ENCODE measurements at places on chromosomes 3 and 15.

DNA sequence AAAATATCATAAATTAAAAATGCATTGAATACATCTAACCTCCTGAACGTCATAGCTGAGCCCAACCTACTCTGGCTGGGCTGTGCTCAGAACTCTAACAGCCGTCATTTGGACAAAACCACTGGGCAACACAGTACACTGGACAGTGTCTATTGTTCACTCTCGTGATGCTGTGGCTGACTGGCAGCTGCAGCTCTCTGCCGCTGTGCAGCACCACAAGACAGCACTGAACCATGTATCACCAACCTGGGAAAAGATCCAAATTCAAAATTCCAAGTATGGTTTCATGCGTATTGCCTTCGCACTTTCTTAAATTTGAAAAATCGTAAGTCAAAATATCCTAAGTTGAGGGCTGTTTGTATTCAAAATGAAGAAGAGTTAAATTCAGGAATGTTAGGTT is 145.1 kb upstream of the CNTN4 start:
- DNase-seq: no peak

GRCh38 chr3:12553921-12554391 is 2.9 kb upstream of the MKRN2 start:
- no peak for DNase-seq

DNA sequence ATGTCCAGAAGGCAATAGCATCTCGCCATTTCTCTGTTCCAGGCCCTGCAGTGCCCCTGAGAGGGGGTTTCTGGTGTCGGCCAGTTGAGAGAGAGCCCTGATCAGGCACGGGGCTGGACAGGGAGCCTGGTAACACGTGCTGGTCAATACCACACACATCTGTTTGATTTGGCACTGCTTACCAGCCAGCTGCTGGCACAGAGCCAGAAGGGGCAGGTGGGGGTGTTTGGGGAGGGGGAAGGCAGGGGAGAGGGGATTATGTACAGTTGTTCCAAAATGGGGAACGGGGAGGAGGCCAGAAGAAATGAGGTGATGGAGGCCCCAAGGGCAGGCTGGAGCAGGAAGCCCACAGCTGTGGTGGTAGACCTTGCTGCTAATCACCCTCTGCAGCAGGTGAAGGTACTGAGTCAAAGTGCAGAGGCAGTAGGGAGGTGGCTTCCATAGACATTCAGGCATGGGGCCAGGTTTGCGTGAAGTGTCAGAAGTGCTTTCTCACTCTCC is 153.5 kb upstream of the LPP start:
- DNase-seq: no peak

GRCh38 chr15:68421798-68422402 is 10.1 kb downstream of the ITGA11 start:
- no peak for DNase-seq

DNA sequence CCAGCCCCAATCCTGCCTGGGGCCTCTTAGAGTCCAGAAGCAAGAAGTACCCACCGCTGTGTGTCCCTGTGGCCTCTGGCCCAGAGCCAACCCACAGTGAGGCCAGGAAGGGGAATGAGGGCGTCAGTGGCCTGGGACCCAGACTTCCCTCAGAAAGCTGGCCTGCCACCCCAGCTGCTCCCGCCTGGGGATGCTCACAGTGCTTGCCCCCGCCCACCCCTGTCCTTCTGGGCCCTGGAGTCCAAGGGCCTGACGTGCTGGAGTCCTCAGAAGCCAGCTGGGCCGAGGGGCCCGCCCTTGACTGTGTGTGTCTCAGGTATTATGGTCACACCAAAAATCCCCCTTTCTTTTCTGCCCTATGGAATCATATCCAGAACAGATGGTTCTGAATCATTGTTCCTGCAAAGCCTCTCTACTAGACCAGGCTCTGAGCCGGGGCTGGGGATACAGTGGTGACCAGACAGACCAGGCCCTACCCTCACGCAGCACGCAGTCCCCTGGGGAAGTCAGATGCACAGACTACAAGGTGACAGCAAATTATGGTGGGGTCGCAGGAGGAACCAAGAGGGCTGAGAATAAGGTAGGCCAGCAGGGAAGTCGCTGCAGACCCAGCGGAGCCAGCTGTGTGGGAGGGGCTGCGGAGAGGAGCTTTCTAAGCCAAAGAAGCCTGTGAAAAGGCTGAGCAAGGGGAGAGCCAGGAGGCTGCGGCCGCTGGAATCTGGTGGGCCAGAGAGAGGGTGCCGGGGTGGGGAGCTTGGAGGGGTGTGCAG is 99.1 kb downstream of the VGLL4 start:
- peak; percentile 51 for DNase-seq

- DNase-seq: no peak
These were observed 50.9 kb downstream of the PLXNA1 start for GRCh38 chr3:127033786-127034185.

DNA sequence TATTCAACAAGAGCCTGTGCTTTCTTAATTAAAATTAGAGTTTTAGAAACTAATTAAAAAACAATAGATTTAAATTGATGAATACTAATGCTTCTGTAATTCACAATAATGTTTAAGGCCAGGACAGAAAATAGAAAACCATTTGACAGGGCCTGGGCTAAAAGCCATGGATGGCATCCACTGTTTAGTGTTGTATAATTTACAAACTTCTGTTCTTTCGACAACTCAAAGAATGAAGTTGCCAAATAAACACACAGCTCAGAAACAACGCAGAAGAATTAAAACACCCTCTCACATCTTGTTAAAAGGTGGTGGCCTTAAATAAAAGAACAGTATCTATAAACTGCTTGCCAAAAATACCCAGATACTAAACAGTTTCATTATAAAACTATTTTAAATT is 347.5 kb downstream of the MECOM start:
- no peak for DNase-seq

GRCh38 chr3:100173961-100174360 is 59.7 kb upstream of the FILIP1L start:
- DNase-seq: no peak

- no peak for DNase-seq
These were observed 53.8 kb downstream of the ATP8B4 start for GRCh38 chr15:50065279-50065678.

GRCh38 chr15:65551183-65551582 is 20.9 kb downstream of the HACD3 start:
- no peak for DNase-seq

- no peak for DNase-seq
These were observed 200.0 kb upstream of the CBLB start for GRCh38 chr3:106068795-106069194.

GRCh38 chr3:41346698-41347270 is 147.5 kb downstream of the CTNNB1 start:
- DNase-seq: no peak

DNA sequence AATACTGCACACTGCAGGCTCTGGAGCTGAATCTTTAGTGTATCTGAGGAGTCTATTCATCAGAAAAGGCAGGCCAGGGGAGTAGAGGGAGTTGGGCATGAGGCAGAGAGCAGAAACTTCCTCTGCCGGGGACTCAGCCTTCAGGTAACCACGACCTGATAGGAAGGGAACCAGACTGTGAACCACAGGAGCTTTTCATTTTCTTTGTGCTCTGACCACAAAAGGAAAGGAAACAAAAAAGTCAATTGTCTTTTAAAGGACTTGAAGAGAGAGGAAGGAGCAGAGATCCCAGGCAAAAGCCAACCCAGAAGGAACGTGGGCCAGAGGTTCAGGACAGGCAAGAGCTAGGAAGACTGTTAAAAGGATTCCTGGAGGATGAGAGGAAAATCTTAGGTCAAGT is 573.3 kb downstream of the EPHB1 start:
- DNase-seq: no peak

DNA sequence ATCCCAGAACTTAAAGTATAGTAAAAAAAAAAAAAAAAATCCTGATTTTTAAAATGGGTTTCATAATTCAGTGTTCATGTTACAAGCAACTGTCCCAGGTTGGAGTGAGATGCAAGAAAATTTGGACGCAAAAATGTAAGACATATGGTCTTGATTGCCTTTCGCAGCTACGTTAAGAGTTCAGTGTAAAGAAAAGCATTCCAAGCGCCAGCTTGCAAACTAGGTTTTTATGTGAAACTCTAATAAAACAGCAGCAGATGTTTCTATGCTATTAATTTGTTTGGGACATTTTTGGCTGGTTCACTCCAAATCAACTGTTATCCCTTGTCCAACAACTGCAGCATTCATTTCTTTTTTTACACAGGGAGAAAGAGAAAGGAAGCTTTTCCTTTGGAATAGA is 957.8 kb downstream of the ROBO1 start:
- no peak for DNase-seq

DNA sequence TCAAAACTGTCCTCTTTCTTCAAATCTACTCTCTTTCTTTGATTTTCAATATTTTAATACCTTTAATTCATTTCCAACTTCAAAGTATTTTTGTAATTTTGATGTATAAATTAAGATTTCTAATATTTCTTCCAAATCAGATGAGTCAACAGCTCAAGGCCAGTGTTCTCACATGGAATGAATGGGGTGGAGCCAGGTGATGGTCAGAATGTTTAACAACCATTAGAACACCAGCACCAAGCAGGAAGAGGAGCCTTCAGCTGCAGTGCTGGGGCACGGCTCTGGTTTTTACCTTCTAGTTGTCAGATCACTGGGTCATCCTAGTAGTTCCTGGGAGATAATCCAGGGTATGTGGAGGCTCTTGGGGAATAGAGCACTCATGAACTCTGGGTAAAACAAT is 494.5 kb upstream of the PDZRN3 start:
- no peak for DNase-seq

DNA sequence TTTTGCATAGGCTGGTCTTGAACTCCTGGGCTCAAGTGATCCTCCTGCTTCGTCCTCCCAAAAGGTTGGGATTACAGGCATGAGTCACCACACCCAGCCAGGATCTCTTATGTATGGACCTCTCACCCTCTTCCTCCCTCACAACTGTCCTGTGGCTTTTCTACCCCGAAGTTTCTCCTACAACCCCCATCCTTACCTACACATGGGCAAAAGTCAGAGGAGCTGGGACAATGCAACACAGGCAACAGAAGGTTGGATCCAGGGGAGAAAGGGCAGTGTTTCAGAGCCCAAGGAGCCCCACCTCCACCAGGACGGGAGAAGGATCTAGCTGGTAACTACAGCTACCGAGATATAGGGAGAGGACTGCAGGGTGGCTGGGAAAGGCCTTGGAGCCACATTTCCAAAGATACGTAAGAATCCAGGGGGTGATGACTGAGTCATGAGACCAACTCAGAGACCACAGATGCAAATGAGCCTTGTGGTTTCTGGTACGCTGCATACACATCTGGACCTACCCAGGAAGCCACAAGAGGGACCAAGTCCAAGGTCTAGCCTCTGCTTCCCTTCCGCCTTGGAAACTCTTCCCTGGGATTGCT is 13.6 kb downstream of the IGDCC4 start:
- DNase-seq: no peak

- no peak for DNase-seq
These were observed 12.3 kb downstream of the RHOA start for GRCh38 chr3:49399461-49399860.

DNA sequence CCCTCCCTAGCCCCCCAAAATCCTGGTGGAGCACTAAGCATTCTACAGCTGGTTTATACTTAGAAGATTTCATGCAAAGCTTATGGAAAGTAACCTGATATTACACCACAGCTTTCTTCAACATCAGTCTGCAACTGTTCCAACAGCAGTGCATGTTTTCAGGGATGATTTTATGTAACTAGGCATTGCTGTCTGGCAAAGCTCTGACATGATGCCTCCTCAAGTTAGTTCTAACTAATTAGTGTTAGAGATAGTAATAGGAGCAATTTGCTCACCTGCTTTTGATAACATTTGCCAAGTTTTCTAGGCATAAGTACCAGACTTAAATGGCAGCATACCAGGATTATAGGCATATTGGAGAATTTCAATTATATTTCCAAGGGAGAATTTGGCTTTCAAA is 330.3 kb upstream of the SGO1 start:
- no peak for DNase-seq

DNA sequence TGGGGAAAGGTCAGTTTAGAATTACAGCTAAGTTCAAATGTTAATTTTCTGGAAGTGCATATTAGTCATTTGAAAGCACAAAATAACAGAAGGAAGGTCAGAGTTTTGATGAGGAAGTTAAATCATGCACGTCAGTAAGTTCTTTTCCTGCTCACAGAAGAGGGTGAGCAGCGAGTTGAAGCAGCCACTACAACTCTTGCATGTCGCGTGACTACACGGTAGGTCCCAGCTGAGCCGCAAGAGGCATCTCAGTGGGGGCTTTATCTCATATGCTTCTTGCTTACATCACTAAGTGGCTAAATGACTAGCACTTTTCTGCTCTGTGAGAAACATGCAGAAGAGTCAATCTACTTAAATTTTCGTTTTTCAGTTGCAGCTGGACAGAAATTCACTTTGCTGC is 21.3 kb upstream of the SEC62 start:
- peak; percentile 38 for DNase-seq

DNA sequence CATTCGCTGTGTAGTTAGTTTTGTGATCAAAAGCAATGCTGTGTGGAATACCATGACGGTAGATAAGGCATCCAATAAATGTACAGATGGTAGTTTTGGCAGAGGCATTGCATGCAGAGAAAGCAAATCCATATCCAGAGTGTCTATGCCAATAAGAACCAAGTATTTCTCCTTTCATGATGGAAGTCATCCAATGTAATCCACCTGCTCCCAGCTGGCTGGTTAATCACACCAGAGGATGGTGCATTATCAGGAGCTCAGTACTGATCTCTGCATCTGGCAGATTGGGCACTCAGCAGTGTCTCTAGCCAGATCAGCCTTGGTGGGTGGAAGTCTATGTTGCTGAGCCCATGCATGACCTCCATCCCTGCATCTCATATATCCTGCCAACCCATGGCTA is 677.7 kb upstream of the NECTIN3 start:
- no peak for DNase-seq
